ENCODE measurements at places on chromosomes 4 and X. TPM values are rescaled to one million over a fixed set of nuclear protein-coding genes. Genes with fewer than 3 reads are reported as not detected.

Gene ARHGAP10
- total RNA-seq: 9.1 TPM

Gene TMEM150C
- total RNA-seq: 13.0 TPM

Gene AMBN
- not detected for total RNA-seq

Gene SOWAHD
- not detected for total RNA-seq

Gene USP51
- total RNA-seq: 0.39 TPM

Gene GPR78
- not detected for total RNA-seq

Gene MAGEB10
- not detected for total RNA-seq

Gene ENPEP
- total RNA-seq: under 0.01 TPM

Gene SLC6A14
- total RNA-seq: not detected

Gene SLC34A2
- total RNA-seq: under 0.01 TPM

Gene TEX13B
- not detected for total RNA-seq

Gene MCUB
- 36.5 TPM for total RNA-seq

Gene HTR2C
- not detected for total RNA-seq

Gene PPARGC1A
- total RNA-seq: 2.7 TPM

Gene TMEM255A
- not detected for total RNA-seq

Gene CT47B1
- total RNA-seq: not detected

Gene SLC10A4
- 0.13 TPM for total RNA-seq

Gene PF4V1
- not detected for total RNA-seq

Gene SHROOM4
- 20.7 TPM for total RNA-seq

Gene CT45A3
- total RNA-seq: not detected

Gene SSX4B
- not detected for total RNA-seq

Gene APELA
- total RNA-seq: not detected

Gene BEX1
- not detected for total RNA-seq

Gene ABHD18
- 5.9 TPM for total RNA-seq

Gene TMEM144
- total RNA-seq: 2.1 TPM

Gene SPANXA1
- not detected for total RNA-seq

Gene CSAG2
- not detected for total RNA-seq

Gene PDZD4
- 0.89 TPM for total RNA-seq

Gene CYTL1
- 41.8 TPM for total RNA-seq

Gene RS1
- total RNA-seq: not detected

Gene NEK1
- 4.4 TPM for total RNA-seq

Gene MAGEE1
- total RNA-seq: 1.0 TPM

Gene PDGFRA
- 0.13 TPM for total RNA-seq

Gene YY2
- 0.90 TPM for total RNA-seq

Gene SPIN2A
- total RNA-seq: 0.13 TPM

Gene RTL9
- total RNA-seq: not detected

Gene HTT
- total RNA-seq: 71.8 TPM

Gene CORIN
- total RNA-seq: under 0.01 TPM

Gene USP17L12
- total RNA-seq: not detected

Gene SLIT2
- total RNA-seq: 0.13 TPM

Gene SLC9B1
- 0.13 TPM for total RNA-seq

Gene CXCL1
- 5.6 TPM for total RNA-seq

Gene FUNDC2
- 39.8 TPM for total RNA-seq

Gene MMGT1
- 5.4 TPM for total RNA-seq

Data from dermis microvascular lymphatic vessel endothelial cell (primary cell).